HS-27A (cell line): ENCODE measurements at places on chromosomes 6 and 20.

GRCh38 chr6:116019428-116019827 is 41.3 kb downstream of the FRK start:
- no peak for DNase-seq

GRCh38 chr6:20577173-20577688 is 43.0 kb downstream of the CDKAL1 start:
- DNase-seq = no peak

DNA sequence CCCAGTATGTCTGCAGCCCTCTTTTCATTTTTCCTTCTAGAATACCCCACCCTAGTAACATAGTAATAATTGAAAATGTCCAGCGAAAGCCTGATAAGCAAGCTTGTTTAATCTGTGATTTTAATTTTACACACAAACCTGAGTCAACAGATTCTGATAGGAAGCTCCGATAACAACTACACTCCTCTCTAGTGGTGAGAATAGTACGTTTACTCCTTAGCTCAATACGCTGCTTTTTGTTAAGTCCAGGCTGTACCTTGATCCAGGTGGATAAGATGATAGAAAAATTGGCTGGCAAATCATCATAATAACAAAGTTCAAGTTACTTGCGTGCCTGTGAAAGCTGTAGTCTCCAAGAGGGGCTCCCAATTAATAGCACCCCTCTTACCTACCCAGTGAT is 25.5 kb upstream of the DCBLD1 start:
- DNase-seq = no peak

DNA sequence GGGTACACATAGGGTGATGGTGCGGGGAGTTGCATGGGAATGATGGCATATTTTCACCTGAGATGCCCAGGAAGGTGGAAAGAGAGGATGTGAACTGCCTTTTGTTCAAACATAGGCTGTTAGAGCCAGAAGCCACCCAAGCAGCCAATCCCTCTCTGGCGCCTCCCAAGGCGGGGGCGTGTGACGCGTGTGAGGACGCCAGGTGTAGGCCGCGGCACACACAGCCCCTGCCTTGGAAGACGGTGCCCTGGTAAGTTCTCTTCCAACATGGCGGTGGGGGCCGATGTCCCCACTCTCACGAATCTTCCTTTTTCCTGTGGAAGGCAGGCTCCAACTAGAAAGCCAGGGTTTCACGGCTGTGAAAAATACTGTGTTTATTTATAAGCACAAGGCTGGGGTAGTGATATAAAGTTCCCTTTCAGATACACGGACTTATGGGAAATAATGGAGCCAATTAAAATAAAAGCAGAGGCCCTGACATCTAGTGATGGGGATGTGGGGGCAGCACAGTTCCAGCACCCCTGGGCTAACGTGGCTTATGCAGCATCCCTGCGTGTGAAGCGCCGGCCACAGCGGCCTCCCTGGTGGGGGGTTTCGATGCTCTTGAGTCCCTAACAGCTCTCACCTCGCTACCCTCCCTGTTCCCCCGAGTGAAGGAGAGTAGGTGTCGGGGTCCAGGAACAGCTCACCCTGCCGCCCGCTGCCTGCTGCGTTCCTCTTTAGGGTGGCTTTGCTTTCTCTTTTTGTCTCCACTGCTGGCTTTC is 28.3 kb downstream of the CDH4 start:
- no peak for DNase-seq

DNA sequence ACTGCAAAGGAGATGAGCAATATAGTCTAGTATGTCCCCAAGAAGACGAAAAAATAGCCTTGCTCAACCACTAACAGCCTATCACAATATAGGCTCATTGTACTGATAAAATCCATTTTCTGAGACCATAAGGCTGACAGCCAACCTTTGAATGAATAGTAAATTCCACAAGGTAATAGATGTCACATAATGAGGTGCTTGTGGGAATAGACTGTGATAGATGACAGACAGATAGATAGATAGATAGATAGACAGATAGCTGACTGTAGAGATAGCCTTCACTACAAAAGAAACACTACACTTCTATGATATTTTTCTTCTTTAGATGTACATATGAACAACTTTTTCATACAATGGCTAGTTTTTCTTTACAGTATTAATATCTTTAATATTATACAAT is 760.3 kb upstream of the NRSN1 start:
- no peak for DNase-seq

- no peak for DNase-seq
These were observed 3.7 kb downstream of the SYS1 start for GRCh38 chr20:45366631-45367030.

- no peak for DNase-seq
These were observed 48.8 kb downstream of the CTCFL start for GRCh38 chr20:57476084-57476526.

DNA sequence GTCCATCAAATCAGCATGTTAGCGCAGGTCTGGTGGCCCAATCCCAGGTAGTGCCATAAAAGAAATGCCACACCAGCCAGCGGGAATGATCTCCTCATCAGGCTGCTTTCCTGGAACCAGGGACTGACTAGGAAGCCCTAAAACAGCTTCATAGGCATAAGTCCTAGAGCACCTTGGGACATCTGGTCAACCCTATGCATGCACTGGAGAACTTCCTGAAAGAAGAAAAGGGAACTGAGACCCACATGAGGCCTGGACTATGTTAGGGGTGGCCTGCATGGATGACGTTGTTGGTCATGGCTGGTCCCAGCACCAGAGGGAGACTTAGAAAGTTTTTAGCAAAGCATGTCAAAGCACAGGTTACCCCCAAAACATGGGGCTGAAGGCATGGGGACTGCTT is 7.6 kb upstream of the KCNK16 start:
- no peak for DNase-seq

DNA sequence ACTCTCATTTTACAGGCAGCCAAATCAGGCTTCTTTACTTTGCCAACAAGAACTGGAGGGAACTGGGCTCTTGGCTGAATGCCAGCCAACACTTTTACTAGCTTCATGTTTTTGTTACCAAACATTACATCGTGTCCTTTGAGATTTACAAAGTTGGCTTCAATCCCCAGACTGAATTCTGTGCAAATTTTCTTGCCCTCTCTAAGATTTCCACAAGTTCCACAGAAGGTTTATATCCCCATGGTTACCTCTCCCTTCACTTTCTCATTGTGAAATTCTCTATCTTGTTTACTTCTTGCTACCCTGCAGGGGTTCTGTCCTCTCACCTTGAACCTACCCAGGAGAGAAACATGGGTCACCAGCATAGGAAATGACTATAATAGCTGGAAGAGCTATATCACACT is 37.6 kb upstream of the PLCB1 start:
- no peak for DNase-seq
